Ureter (tissue), 1 donor: ENCODE measurements at places on chromosomes 4 and X. TPM values are rescaled to one million over a fixed set of nuclear protein-coding genes. Genes with fewer than 3 reads are reported as not detected.

GRCh38 chr4:24853142-24853541 lies 57.8 kb downstream of the SOD3 start:
- no peak for DNase-seq

DNA sequence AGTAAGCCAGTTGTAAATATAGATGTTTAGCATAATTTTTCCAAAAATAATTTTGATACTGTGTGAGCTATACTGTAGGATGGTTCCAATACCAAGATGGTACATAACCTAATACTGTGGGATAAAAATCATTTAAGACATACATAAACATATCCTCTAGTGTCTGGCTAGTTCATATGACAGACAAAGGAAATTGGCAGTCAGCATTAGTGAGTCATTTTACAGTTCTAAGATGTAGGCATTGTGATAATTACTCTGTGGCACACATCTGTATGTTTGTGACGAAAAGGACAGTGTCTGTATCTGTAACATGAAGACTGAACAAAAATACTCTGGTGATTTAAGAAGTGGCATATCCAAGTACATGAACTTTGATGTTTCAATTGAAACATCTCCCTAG lies 49.6 kb downstream of the UGT2A2 start:
- DNase-seq: no peak

- no peak for DNase-seq
Measured at GRCh38 chrX:110699109-110699508, 96.5 kb downstream of the CHRDL1 start.

DNA sequence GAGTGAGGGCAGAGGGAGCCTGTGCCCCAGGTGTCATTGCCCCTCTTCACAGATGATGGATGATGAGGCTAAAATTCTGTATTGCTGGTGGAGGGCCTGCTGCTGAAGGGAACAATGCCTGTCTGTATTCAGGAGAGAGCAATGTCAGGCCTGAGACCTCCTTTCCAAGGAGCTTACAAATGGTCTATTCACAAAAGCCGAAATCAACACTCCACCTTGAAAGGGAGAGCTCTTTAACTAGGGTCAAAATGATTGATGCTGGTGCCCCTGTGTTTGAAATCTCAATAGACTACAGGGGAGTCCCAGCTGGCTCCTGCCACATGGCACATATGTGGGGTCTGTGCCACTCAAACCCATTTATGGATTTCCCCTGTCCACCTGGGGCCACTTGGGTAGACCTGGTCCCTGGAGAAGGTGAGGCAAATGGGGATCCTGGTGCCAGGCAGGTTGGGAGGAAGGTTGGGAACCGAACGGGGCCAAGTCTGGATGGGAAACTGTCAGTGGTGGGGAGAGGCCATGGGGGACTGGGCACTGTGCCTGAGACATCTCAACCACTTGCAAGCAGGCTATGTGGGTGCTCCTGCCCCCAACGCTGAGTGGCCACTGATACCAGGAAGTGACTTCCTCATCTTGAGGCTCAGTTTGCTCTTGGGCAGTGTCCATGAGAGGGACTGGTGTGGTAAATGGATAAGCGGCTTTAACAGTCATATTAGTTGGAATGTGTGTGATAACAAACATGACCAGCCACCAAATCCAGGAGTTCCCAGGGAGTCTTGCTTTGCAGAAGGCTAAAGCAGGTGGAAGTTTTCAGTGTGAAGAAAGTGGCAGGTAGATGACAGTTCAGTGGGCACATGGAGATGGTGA lies 223.8 kb upstream of the PSAPL1 start:
- DNase-seq: no peak

DNA sequence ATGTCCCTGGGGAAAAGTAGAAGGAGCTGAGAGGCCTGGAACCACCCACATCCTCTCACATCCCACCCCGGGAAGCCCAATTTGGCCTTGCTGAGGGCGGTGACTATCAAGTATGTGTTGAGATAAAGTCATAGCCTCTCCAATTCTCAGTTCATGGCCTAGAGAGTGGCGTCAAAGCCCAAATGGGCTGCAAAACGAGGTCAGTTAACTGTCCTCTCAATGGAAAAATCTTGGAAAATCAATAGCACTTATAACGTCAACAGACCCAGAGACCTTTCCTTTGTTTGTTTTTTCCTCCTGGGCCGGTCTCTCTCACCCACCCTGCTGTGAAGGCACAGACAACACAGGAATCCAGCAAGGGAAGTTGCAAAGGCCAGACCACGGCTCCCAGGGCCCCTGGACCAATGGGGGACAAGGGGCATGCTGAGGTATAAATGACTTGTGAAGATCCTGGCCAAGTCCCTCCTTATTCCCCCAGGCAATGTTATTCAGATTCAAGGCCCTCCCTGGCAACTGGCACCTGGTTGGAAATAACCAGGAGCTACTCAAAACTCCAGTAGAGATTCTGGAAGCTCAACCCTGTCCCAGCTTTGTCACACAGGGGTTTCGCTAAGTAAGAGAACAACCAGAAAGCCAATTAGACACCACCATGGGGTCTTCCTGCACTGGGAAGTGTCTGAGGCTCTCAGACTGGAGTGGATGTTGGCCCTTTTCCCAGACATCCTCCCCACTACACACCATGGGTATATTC lies 38.6 kb downstream of the TSC22D3 start:
- no peak for DNase-seq

- no peak for DNase-seq
Measured at GRCh38 chr4:30429813-30430761, 290.1 kb upstream of the PCDH7 start.

DNA sequence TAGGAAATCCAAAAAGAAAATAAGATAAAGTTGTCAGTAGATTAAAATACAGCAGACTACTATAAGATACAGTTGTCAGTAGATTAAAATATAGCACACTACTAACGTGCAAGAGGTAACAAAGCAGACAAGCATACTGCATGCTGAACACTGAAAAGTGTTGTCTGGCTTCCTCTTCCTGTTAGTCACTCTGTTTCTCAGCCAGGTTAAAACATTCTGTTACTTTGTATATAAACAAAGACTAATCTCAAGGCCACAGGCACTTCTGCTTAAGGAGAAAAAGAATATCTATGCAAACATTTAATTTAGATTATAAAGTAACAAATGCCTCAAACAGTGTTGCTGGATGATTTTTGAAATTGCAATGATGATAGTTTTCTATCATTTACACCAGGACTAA lies 41.0 kb upstream of the SCD5 start:
- DNase-seq: no peak

GRCh38 chrX:69222103-69223090 lies 57.1 kb upstream of the PJA1 start:
- peak; percentile 78 for DNase-seq

DNA sequence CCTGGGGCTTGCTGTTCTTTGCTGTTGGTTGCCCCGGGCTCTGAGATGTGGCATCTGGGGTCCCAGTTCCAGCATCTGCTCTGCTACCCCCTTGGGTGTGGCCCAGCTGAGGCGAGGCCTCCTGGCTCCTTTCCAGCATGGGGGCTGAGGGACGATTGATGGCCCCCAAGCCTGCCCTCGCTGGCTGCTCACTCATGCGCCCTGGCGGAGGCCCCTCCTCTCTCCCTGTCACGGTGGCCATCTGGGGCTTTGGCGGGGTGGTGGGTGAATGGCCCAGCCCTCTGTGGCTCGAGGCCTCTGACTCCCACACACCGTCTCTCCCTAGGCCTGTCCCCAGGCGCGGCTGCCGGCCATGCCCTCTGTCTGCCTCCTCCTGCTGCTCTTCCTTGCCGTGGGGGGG lies 1.8 kb downstream of the PLXNA3 start:
- no peak for DNase-seq

DNA sequence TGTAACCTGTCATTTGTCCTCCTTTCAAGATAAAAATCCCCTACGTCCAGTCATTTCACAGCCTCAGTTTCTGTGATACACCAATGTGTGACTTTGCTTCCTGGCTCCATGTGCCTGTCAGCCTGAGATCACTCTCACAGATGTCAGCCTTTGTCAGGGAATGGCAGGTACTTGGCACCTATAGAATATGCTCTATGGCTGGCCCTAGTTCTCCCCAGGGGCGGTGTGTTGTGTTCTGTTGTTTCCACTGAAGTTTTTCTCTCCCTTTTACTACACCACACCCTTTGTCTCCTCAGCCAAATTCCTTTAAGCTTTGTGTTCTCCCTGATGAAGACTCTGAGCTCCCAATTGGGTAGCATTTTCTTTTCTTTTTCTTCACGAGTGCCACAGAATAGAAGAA lies 81.7 kb downstream of the ALPK1 start:
- no peak for DNase-seq

- DNase-seq: no peak
Measured at GRCh38 chr4:75434105-75434504, 80.1 kb downstream of the RCHY1 start.

- DNase-seq: peak; percentile 58
Measured at GRCh38 chrX:40174854-40175510, 77.2 kb upstream of the BCOR start.

DNA sequence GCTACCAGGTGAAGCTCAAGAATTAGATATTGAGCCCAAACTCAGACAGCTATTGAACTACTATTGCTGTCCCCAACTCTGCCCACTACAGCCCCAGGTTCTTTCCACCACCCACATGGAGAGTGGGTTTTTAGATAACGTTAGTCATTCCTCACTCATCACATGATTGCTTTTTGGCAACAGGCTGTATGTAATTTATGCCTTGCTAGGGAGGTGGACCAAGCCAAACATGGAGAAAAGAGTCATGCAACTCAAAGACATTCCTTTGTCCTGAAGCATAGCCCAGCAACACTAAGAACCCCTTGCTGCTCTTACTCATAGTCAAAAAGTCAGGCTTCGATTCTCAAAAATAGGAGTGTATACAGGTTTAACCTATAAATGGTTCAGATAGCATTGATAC lies 275.9 kb upstream of the VCX3A start:
- no peak for DNase-seq

DNA sequence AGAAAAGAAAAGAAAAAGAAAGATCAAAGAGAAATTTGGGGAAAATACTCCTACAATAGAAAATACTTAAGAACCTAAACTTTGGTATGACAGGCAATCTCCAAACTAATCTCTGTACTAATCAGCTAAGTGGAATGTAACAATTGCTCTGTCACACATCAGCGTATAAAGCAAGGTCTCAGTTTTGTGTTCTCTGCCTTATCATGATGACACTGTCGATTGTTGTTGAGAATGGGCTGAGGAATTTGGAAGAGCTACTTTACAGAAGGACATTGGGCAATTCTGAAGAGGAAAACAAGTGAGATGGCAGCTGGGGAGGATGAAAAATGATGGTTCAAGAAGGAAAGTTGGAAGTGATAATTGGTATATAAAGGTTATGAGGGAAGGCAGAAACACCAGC lies 486.0 kb upstream of the HTR2C start:
- DNase-seq: no peak

DNA sequence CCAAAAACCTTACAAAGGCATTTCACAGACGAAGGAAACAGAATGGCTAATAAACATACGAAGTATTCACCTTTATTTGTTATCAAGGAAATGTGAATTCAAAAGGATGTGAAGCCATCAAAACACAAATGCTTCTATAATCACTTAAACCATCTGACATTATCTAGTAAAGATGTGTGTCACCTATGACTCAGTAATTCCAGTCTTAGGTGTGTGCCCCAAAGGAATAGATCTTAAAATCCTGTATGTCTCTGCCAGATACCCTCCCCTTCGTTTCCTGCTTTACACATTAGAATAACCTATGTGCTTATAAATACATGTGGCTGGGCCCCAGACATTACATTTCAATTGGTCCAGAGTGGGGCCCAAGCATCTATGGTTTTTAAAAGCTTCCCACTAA lies 41.8 kb upstream of the CEP135 start:
- no peak for DNase-seq

ZGRF1 gene
- 6.2 TPM for total RNA-seq

SH3RF1 gene
- total RNA-seq: 33.2 TPM

EXOC1L gene
- not detected for total RNA-seq

DCAF8L2 gene
- not detected for total RNA-seq
